ENCODE measurements at places on chromosomes 5 and 9.

DNA sequence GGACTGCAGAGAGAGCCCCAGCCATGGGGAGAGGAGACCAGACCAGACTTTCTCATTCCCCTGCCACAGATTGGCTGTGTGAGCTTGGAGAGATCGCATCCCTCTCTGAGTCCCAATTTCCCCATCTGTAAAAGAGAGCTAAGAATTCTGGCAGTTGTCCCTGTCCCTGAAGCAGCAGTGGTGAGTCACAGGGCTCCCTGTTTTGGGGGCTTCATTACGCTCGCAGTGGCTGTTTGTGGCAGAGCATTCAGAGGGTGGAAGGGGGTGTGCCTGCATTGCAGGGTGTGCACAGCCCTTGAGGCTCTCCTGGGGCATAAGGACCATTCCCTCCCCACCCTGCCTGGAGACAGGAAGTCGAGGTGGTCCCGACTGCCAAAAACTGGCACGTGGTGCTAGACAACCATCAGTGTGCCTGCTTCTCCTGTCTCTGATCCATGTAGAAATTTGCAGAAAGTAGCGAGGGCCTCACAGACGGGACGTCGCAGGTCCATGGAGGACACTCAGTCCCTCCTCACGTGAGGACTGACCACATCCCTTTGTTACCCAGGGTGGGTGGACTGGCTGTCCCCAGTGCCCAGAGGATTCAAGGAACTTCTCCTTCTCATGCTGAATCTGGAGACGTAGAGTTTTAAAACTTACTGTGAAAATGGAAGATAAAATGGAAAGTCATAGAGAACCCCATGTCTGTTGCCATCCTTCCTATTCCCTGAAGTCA is 35.3 kb downstream of the HRH2 start:
- DNase-seq, result no peak

DNA sequence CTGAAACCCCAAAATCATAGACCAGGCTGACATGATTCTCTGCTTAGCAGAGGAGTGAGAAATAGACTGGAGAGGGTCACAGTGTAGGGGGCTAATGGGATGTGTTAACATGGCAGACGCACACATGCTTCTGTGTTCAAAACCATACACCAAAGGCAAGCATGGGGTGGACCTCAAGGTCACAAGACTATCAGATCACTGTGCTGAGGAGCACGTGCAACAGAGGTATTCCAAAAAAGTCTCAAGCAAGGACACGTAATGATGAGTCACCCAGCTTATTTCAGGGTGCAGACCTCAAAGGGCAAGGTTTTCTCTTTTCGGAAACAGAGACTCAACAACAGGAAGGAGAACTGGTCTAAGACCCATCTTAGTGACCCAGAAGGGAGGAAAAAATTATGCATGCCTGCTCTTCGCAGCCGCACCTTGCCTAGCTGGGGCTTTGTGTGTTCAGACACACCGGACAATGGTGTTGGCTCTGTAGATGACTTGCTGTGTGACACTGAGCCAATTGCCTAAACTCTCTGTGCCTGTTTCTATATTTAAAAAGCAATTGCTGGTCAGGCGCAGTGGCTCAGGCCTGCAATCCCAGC is 20.3 kb downstream of the WHRN start:
- no peak for DNase-seq

DNA sequence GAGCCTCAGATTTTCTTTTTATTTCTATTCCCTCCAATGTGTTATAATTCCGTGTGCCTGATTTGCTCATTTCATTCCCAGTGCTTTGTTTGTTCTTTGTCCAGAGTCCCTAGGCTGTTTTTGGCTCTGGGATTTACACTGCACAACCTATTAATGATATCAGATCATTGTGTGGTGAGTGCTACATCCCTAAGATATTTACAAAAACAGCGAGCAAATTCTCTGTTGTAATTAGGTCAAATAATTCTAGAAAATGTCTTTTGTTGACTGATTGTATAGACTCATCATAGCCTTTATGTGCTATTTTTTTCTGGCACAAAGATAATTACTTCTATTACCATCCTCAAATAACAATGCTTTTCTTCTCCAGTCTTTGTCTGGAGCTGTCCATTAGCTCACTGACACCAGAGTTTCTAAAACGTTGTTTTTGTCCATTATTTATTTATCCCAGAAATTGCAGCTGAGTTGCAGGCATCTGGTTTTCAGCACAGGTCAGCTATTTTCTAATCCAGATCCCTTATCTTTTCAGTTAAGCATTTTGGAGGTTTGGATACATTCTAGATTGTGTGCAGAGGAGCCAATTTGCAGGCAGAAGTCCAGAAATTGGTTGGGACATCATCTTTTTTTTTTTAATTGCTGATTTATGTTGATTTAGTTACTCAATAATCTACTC is 379.9 kb upstream of the DMAC1 start:
- no peak for DNase-seq

- no peak for DNase-seq
Observed at GRCh38 chr9:14222149-14222835, 91.6 kb downstream of the NFIB start.

DNA sequence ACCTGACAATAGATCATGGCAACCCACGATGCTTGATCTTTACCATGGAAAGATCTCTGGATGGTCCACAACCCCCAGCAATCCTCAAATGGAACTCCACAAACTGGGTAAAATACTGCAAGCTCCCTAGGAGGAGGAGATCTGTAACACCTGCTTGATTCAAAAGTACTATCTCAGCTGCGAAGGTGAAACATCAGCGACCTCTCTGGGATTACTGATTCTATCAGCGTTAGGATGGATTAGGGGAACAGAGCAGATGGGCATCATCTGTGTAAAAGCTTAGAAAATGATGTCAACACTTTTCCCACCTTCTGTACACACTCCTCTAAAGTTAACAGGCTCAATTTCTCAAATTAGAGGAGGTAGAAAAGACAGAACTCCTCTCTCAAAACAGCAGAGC is 31.5 kb upstream of the TRPC7 start:
- no peak for DNase-seq

DNA sequence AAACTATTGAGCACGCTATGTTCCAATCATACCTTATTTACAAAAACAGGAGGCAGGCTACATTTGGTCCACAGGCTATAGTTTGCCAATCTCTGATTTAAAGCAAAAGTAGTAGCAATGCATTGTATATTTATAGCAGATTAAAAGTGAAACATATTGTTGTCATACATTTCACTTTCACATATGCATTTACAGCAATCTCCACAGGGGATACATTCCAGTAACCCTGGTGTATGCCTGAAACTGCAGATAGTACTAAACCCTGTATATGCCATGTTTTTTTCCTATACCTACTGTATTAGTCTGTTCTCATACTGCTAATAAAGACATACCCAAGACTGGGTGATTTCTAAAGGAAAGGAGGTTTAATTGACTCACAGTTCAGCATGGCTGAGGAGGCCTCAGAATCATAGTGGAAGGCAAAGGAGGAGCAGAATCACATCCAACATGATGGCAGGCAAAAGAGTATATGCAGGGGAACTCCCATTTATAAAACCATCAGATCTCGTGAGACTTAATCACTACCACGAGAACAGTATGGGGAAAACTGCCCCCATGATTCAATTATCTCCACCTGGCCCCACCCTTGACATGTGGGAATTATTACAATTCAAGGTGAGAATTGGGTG is 5.9 kb upstream of the CSF1R start:
- DNase-seq, result no peak

DNA sequence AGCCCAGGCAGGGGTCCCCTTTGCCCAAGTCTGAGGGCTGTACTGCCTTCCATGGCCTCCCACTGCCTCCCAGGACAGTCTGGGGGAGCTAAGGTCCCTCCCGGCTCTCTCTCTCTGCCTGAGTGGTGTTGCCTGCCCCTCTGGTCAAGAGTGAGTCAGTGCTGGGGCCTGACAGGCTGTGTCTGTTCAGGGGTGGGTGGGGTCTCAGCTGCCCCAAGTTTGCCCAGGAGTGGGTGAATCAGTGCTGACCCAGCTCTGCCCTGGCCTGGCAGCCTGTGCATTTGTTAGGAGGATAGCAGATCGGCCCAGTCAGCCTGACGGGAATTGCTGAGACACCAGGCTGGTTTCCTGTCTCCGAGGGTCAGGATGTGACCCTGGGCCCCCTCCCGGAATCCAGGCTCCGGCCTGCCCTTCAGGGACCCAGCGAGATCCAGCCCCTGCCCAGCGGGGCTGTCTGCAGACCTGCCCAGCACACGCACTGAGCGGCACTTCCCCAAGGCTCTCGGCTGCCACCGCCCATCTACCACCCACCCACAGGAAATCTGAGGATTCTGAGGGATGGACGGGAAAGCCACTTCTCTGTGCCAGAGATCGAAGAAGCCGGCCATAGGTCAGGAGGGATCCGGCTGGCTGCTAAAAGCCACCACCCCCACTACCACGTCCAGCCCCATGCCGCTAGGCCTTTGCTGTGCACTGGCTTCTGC is 15.9 kb downstream of the ENG start:
- DNase-seq, result no peak

DNA sequence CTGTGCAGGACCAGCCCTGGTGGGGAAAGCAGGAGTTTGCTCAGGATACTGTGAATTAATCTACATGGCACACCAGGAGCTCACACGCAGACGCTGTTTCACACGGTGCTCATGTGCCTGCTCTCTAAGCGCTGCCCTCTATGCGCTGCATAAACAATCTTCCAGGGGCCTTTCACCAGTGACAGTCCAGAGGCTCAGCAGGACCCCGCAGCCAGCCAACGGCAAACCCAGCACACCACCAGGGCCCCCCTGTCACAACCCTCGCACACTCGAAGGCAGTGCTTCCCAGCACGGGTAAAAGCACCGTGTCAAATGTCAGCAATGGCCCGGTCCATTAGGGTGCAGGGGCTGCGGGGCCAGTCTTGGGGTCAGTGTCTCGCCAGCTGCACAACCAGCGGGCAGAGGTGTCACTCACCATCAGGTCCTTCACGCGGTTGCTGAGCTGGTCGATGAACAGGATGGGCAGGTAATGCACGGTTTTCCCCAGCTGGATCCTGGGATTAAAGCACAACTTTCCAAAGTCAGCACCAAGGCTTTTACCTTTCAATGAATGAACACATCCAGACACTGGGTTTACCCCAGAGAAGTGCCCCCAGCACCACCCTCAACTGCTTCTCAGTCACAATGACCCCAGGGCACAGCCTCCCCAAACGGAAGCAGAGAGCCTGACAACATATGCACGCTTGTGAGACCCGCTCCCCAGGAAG is 7.3 kb downstream of the CLPTM1L start:
- DNase-seq, result no peak

DNA sequence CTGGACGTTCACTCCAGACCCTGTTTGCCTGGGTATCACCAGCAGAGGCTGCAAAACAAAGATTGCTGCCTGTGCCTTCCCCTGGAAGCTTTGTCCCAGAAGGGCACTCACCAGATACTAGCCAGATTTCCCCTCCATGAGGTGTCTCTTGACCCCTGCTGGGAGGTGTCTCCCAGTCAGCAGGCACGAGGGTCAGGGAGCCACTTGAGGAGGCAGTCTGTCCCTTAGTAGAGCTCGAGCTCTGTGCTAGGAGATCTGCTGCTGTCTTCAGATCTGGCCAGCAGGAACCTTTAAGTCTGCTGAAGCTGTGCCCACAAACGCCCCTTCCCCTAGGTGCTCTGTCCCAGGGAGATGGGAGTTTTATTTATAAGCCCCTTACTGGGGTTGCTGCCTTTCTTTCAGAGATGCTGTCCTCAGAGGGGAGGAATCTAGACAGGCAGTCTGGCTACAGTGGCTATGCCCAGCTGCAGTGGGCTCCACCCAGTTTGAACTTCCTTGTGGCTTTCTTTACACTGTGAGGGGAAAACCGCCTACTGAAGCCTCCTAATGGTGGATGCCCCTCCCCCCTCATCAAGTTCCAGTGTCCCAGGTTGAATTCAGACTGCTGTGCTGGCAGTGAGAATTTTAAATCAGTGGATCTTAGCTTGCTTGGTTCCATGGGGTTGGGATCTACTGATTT is 253.9 kb downstream of the SPATA31D1 start:
- no peak for DNase-seq
